ENCODE measurements at places on chromosomes 12 and 14.

- DNase-seq = no peak
Observed at GRCh38 chr14:31864937-31865855, 211.9 kb upstream of the ARHGAP5 start.

- no peak for DNase-seq
Observed at GRCh38 chr12:120936197-120936596, 32.0 kb upstream of the SPPL3 start.

- DNase-seq = no peak
Observed at GRCh38 chr14:103127861-103128598, 4.8 kb downstream of the TNFAIP2 start.

- no peak for DNase-seq
Observed at GRCh38 chr14:74407021-74407800, 18.8 kb downstream of the SYNDIG1L start.

DNA sequence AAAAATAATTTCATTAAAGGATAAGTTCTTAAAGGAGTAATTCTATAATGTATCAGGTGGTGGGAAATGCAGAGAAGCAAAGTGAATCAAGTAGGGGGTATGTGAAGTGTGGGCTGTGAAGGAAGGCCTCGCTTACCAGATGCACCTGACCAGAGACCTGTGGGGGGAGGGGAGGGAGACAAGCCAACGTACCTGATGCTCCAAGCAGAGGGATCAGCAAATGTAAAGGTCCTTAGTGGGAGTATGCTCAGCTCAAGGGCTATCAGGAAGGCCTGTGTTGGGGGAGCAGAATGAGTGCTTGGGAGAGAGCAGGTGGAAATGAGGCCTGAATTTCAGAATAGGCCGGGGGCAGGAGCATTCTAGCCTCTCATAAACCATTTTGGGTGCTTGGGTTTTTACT, 57.1 kb downstream of the ANO4 start:
- no peak for DNase-seq

DNA sequence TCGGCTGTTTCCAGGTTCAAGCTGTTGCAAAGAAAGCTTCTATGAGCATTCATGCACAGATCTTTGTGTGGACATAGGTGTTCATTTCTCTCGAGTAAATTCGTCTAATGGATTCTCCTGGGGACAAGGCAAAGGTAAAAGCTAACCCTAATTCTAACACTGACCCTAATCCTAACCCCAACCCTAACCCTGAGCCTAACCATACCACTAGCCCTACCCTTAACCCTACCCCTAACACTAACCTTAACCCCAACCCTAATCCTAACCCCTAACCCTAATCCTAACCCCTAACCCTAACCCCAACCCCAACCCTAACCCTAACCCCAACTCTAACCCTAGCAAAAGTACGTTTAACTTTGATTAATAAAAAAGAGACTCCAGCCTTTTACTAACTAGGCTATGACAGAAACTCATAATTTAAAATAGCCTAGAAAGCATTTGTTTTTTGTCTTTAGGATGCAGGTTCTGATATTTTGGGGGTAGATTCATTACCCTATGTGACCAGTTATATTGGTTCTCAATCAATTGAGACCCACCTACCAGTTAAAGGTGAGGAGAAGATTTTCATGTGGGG, 27.6 kb upstream of the RFLNA start:
- DNase-seq = no peak

DNA sequence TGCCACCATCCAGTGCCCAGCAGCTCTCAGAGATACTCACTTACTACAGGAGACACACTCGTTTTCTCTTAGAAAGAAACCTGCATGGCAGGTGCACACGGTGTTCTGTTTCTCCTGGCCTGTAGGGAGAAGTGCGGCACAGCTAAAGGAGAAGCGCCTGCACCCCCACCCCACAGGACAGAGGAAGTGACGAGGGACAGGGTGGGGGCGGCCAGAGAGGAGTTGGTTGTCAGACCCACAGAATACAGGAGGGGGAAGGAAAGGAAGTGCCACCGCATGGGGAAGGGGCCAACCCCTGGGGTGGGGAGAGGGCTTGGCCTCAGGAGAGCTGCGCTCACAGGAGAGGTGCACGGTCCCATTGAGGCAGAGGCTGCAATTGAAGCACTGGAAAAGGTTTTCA, 8.8 kb downstream of the TNFRSF1A start:
- DNase-seq = no peak

GRCh38 chr12:92921877-92922276, 7.2 kb downstream of the EEA1 start:
- no peak for DNase-seq

DNA sequence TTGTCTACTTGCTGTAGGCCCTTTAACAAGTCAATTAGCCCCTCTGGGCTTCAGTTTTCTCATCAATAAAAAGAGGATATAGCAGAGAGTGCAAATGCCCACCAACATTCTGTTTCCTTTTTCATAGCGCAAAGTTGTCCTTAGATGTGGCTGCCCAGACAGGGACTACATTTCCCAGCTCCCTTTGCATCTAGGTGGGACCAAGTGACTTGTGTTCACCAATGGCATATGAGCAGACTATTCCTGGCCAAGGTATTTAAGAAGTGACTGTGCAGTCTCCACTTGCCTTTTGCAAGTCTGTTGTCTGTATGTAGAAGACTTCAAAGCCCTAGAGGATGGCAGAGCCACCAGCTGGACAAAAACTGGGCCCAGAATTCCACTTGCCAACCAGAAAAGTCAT, 59.7 kb downstream of the DAO start:
- DNase-seq = peak; percentile 9

DNA sequence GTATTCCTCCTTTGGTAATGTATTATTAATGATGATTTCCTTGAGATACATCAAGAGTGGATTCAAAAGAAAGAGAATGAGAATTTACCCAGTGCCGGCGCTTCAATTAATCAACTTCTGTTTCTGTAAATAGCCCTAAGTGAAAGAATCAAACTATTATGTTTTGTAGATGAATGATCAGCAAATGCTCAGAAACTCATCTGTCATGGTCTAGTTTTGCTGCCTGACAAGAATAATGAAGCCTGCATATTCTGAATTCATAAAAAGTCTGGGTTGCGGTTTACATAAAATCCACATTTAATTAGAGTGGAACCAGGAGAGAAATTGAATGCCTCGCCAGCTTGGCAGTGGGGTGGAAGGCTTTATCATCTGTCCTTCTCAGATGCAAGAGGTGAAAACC, 325.3 kb downstream of the GALC start:
- no peak for DNase-seq

- DNase-seq = peak; percentile 44
Observed at GRCh38 chr12:95918194-95918993, 24.0 kb downstream of the CCDC38 start.

- DNase-seq = no peak
Observed at GRCh38 chr12:26277506-26278246, 82.3 kb downstream of the SSPN start.

DNA sequence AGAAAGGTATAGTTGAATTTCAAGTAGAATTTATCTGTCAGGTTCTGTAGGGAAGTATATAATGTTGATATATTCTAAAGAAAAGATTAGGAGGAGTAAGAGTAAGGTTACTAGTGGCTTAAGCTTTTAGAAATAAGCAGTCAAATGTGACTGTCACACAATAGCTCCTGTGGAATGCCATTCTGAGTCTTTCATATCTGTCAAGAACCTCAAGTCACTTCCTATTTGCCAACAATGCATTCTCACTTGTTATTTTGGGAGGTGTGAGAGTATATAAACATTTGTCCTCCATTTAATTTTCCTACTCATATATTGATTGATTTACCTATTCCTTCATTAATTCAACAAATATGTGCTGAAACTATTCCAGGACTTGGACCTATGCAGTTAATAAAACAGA, 11.7 kb downstream of the CLEC9A start:
- DNase-seq = no peak

DNA sequence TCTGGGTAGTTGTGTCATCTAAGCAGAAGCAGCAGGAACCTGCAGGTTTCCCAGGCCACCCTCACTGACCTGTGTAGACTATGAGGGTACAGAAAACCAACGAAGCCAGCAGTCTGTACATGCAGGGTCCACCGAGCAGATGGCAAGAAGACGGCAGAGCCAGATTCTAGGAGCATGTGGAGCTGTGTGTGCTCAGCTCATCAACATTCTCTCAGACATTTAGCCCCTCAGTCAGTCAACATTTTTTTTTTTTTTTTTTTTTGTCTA, 7.3 kb upstream of the ASIC1 start:
- DNase-seq = no peak

DNA sequence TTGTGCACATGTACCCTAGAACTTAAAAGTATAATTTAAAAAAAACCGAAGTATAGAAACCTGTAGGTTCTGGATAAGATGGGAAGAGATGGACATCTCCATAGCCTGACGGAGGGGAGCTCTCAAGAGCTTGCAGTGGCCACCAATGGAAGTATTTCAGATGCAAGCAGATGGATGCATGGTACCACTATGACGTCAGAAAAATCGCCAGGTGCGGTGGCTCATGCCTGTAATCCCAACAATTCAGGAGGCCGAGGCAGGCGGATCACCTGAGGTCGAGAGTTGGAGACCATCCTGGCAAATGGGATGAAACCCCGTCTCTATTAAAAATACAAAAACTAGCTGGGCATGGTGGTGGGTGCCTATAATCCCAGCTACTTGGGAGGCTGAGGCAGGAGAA, 3.4 kb downstream of the TEX22 start:
- no peak for DNase-seq
